ENCODE measurements at places on chromosomes 16 and 17.

GRCh38 chr16:24471561-24472350 lies 67.6 kb upstream of the RBBP6 start:
- no peak for DNase-seq

GRCh38 chr16:58116529-58116928 lies 12.7 kb downstream of the CFAP20 start:
- no peak for DNase-seq

DNA sequence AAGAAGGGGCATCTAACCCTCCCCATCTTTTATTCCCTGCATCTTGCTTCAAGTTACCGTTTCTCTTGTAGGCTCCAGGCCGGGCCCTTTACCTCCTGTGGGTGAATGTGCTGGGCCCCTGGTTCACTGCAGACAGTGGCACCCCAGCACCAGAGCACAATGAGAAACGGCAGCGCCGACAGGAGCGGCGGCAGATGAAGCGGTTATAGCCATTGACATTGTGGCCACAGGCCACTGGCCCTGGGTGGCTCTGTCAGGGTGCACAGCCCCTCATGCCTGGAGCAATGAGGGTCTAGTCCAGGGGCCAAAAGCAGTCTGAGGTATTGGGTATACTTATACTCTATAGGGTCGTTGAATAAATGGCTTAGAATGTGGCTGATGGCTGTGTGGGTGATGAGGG lies 2.0 kb downstream of the TMEM208 start:
- DNase-seq = no peak

GRCh38 chr17:48546924-48547807 lies 2.3 kb upstream of the HOXB2 start:
- no peak for DNase-seq

DNA sequence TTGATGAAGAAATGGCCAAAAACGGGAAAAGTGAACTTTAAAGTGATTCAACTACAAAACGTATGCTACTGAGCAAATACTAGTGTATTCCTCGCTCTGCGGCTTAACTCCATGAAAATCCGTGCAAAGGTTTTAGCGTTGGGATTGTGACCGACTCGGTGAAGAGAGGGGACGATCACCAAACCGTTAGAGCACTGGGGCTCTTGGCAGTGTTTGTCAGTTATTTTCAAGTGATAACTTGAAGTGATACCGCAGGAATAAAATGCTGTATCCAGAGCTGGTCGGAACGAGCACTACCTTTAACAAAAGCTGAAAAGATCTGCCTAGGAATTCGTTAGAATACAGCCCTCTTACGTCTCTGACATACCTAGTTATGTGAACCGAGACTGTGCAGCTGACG lies 773 bp upstream of the PPM1D start:
- no peak for DNase-seq

- peak; percentile 55 for DNase-seq
These were observed 8.3 kb upstream of the PSMD3 start for GRCh38 chr17:39972271-39972670.

DNA sequence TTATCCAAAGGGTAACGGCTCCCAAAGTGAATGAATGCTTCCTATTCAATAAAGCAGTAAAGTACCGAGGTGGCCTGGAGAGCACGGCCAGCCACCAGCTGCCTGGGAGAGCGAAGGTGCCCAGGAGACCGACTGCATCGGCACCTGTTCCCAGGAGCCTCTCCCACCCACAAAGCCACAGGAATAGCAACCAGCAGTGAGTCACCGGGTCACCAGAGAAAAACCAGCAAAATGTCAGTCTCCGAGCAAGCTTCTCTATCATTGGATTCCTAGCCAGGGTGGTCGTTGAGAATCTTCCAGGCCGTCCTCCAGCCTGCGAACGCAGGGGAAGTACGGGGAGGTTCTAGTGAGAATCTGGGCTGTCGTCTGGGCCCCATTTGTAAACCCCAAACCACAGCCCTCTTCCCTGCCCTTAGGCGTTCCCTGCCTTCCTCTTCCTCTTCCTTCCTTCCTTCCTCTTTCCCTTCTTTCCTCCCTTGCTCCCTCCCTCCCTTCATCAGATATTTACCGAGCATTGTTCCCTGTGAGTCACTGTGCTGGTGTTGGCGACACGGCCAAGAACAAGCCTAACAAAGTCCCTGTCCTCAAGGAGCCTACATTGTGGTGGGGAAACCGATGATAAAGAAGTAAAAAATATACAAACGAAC lies 114.6 kb downstream of the SLC39A11 start:
- peak; percentile 81 for DNase-seq

GRCh38 chr16:57107321-57107922 lies 15.0 kb downstream of the CPNE2 start:
- DNase-seq = no peak

- no peak for DNase-seq
These were observed 36.6 kb downstream of the ARHGAP23 start for GRCh38 chr17:38464723-38465390.

DNA sequence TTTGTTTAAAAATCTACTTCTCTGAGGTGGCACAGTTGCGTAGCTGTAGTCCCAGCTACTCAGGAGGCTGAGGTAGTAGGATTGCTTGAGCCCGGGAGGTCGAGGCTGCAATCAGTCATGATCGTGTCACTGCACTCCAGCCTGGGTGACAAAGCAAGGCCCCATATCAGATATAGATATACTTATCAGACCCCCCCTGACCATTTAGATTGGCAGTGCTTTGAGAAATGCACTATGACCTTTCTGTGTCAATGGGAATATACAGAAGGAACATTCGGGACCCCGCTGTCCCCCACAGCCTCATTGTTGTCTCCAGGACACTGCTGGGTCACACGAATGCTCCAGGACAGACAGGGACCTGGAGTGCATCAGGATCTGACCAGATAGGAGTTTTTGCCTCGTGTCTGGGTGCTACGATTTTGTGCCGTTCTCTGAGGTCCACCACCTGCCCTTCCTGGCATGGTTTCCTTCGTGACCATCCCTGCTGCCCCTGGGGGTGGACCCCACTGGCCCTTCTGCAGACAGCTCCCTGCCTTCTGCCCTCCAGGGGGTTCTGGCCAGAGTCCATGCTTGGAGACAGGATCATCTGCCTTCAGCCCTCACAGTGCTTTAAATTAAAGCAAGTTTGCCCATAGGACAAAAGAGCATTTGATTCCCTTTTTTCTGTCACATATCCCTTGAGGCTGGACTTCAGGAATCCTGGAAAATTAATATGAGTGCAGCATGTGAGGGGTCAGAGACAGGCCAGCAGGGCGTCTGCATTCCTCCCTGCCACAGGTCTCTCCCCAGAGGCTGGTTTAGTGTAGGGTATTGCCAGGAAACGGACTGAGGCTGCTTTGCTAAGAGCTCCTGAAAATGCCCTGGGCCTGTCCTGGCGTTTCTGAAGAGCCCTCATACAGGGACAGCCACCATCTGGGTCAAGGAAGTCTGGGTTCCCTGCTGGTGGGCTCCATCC lies 19.3 kb downstream of the PLD6 start:
- no peak for DNase-seq

DNA sequence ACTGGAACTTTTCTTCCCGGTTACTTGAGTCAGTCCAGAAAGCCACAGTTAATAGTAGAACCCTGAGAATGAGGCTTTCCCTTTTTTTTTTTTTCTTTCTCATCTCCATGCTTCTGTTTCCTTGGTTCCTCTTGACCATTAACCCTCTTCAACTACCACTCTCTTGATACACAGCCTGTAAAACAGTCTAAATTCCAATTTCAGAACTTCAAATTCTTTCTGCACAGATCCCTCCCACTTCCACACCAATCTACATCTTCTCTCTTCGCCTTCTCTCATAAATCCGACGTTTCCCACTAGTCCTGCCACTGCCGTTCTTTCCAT lies 588 bp downstream of the METTL16 start:
- no peak for DNase-seq

DNA sequence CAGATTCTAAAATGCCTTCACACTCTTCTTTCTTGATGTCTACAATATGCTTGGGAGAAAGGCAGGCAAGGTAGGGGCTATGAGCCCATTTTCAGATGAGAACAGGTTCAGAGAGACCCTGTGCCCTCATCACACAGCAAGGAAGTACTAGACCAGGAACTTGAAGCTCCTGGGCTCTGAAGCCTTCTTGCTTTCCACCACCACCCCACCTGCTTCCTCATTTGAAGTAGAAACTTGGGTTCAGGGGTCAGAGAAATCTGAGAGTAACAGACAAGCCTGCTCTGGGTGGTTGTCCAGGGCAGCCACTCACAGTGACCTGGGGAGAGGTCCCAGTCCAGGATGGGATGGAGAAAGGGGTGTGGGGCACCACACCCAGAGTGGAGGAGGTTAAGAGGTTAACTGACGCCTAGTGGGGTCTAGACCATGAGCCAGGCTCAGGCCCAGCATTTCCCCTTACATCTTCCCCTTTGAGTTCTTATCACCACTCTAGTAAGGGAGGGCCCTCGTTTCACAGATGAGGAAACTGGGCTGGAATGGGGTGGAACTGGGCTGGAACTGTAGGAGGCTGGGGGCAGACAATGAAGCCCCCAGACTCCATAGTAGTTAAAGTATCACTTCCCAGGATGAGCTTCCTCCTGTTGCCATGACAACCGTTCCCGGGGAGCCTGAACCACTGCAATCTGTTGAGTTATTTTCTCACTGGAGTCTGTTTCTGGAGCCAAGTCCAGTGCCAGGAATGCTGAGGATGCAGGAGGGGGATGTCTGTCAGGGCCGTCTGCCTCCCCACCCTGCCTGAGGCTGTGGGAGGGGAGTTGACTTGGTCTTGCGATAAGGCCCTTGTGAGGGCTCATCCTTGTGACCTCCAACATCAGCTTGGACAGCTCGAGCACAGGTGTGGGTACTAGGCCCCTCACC lies 16.2 kb upstream of the PHF12 start:
- peak; percentile 50 for DNase-seq

GRCh38 chr16:66478733-66479511 lies 51.8 kb downstream of the BEAN1 start:
- peak; percentile 85 for DNase-seq

DNA sequence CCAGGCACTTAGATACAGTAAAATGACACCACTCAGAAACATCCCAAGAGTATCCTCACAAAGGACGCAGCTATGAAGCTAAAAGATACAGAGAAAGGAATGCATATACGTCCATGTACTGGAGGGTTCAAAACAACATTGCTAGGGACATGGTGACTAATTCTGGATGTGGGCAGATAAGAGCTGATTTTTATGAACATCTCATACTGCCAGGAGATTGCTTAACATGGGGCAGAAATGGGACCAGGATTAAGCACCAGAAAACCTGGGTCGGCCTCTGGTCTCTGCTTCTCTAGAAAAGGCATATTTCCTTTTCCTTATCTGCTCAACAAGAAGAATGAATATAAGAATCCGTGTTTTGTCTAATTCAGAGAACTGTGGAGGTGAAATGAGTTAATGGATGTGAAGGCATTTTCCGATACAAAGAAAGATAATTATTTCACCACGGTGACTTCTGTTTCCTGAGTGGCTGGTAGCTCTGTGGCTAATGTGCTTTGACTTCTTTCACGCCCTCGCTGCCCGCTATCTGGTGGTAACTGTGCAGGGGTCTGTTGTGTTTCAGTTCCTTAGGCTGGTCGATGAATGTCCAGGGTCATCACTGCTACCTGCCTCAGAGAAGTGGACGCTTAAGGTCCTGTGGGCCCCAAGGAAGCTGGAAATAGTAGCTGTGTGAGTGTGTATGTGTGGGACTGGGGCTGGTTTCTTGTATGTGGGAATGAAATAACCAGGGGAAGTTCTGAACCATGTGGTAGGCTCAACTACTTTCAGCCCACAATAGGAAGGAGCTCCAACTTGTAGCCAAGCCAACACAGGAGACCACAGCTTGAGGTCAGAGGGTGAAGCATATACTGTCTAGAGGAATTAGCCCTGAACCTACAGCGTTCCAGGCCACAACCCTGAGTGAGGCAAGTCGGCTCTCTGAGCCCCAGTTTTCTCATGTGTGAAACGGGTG lies 15.8 kb upstream of the CCL5 start:
- peak; percentile 97 for DNase-seq

- DNase-seq = no peak
These were observed 317.0 kb downstream of the MAF start for GRCh38 chr16:79283578-79283977.

DNA sequence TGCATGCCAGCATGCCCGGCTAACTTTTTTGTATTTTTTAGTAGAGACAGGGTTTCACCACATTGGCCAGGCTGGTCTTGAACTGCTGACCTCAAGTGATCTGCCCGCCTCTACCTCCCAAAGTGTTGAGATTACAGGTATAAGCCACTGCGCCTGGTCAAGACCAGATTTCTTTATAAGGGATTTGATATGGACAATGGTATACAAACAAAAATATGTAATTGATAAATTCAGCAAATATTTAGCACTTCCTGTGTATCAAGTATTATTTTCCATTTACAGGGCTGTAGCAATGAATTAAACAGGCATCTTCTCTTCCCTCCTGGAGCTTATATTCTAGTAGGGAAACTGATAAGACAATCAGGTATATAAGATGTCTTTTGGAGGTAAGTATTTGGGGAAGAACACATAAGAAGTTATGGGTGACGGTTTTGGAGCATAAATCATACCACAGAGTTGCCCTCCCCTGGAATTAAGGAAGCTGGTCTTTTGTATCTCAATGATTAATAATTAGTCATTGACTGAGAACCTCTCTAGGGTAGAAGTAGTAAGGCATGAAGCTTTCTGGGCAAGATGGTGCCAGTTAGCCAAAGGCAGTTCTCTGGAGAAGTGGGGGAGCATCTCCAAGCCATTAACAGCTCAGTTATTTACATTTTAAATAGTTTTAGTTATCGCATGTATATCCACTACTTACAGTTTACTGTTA lies 35.8 kb downstream of the TANC2 start:
- no peak for DNase-seq

DNA sequence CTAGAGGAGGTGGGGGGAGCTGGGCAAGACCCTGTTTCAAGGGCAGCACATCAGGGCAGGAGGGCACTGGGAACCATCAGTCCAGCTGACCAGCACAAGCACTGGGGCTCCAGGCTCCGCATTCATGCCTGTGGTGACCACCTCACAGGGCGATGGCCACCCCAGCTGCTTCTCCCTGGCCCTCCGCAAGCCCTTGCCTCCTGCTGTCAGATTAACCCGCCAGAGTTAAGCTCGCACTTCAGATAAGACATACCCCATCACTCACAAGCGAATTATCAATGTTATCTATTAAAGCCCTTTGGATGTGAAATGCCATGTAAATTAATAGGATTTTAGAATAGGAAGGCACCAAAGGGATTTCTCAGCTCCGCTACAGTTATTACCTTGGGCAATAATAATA lies 105.0 kb downstream of the CCDC182 start:
- DNase-seq = no peak

- DNase-seq = peak; percentile 97
These were observed 16.9 kb downstream of the EMC8 start for GRCh38 chr16:85782451-85782850.

All from NB4 (cell line).